ENCODE measurements at places on chromosomes 4 and X. TPM values are rescaled to one million over a fixed set of nuclear protein-coding genes. Genes with fewer than 3 reads are reported as not detected.

- H3K4me1 ChIP-seq = no peaks in the 10 kb centered on the region
- H3K27ac ChIP-seq = no peak overlapping the region
- no peaks in the 10 kb centered on the region for H3K36me3 ChIP-seq
- H3K27me3 ChIP-seq = no peaks in the 10 kb centered on the region
- DNase-seq = no peak
Observed at GRCh38 chr4:20984576-20984836, 284.2 kb downstream of the PACRGL start.

GRCh38 chr4:40629401-40630334 is at the start of gene RBM47:
RBM47 (minus strand) TSS chr4:40629864; CDS start chr4:40438893, 190,971 bp downstream.
- no peaks in the 10 kb centered on the region for H3K27me3 ChIP-seq
- no peaks in the 10 kb centered on the region for H3K36me3 ChIP-seq
- peaks cover 2% of the 10 kb centered on the region for H3K4me1 ChIP-seq
- peak within 1 kb of the TSS; percentile 30 for H3K27ac ChIP-seq
- peak; percentile 77 for DNase-seq

DNA sequence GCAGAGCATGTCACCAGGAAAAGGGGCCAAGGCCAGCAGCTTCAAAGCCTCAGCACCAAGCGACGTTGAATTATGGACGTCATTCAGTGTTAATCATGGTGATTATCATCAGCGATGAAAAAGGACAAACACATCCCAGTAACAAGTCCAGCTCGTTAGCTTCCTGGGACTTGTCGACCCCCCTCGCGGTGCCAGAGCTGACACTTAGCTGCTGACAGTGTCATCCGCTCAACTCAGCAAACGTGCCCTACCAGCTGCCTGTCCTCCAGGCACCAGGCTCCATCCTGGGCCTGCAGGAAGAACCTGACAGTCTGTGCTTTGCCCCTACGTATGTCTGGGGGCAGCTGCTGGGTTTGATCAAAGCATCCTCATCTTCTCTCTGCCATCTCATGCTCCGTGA is 137.0 kb upstream of the PSAPL1 start:
- H3K27me3 ChIP-seq = no peaks in the 10 kb centered on the region
- H3K36me3 ChIP-seq = no peaks in the 10 kb centered on the region
- no peak for DNase-seq

DNA sequence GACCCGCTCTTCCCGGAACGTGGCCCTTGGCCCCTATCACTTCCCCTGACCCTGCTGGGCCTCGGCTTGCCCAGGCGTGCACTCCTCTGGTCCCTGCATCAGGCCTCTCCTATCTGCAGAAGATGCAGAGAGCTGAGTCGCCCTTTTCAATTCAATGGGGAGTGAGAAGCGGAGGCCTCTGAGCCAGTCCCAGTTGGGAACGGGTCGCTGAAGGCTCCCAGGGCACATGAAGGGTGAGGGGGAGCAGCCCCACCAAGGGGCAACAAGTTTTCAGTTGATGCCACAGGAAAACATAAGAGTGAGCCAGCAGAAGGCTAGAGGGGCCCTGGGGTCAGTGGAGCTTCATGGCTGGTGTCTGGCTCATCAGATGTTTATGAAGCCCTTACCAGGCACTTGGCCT is 17.1 kb downstream of the PSAPL1 start:
- H3K4me3 ChIP-seq = no peak overlapping the region
- no peaks in the 10 kb centered on the region for H3K4me1 ChIP-seq
- H3K36me3 ChIP-seq = no peaks in the 10 kb centered on the region
- H3K27me3 ChIP-seq = no peaks in the 10 kb centered on the region
- no peak for DNase-seq
- no peak overlapping the region for H3K27ac ChIP-seq

The LRAT gene
- 0.92 TPM for total RNA-seq

The PARM1 gene
- total RNA-seq = 14.4 TPM

Measured in ovary (tissue), 10 donors.